Anterior cingulate cortex (tissue), 58 donors: ENCODE measurements at places on chromosomes 12 and 14.

GRCh38 chr12:1488908-1489381 is 105.4 kb downstream of the FBXL14 start:
- DNase-seq, result no peak

DNA sequence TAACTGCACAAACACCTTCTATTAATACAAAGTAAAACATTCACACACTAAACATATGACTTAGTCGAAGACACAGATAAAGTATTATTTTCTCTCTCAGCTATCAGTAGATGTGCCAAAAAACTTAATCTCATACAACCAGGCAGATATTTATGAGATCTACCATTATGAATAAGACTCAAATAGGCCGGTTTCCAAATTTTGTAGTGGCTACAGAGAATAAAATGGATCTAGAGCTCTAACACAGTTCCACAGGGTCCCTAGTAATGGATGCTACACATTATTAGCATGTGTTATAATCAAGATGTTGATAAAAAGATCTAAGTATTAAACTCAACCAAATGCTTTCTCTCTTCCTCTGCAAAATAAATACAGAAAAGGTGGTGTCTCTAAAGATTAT is 10.4 kb downstream of the SAV1 start:
- DNase-seq, result no peak

DNA sequence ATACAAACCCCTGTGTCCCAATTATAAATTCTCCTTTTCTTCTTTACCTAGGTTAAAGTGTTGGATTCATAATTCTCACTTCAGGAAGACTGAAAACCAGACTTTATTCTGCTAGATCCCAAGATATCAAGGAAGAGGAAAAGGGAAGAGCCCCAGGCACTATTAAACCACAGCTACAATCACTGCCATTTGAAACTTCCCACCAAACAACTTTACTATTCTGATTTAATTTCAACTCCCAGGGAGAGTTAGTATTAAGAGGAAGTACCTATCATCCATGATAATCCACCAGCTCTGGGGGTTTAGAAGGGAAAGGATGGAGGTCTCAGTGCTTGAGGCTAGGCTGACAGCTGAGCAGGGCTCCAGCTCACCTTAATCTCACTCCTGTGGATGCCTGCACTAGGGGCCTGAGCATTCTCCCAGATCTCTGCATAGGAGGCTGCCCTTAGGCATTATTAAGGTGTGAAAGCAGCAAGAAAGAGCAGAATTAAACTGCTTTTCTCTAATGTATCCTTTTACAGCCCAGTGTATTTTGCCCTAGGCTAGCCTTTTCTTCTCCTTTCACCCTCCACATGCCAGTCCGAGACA is 52.9 kb downstream of the MYF5 start:
- DNase-seq, result no peak

- DNase-seq, result no peak
Observed at GRCh38 chr12:58491306-58491705, 429.0 kb downstream of the LRIG3 start.

GRCh38 chr14:106605548-106606448 is 1079.4 kb downstream of the TMEM121 start:
- DNase-seq, result no peak

GRCh38 chr14:99627510-99628381 is 17.2 kb upstream of the HHIPL1 start:
- DNase-seq, result no peak

- DNase-seq, result no peak
Observed at GRCh38 chr12:28941248-28941647, 207.8 kb upstream of the FAR2 start.

DNA sequence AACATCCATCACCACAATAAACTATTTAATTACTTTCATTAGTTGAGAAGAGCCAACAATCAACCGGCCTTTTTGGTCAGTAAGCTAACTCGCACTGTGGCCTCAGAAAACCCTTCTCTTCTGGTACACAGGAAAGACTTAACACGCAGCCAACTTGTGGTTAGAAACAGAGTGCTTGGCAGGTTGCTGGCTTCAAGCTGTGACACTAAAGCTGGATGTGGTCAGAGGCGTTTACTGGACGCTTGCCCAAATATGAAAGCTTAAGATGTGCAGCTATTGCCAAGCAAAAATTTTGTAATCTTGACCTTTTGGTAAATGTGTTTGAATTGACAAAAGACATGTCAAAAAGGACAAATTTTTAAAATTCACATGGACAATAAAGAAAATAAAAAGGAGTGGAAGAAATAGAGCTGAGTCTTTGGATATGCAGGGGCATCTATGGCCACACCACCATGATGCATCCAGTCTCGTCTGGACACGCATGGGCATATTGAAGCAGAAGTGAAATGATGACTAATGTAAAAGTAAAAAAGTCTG is 2.6 kb upstream of the KLRK1 start:
- DNase-seq, result no peak
